Activated CD8-positive, alpha-beta T cell treated with anti-CD3 and anti-CD28 coated beads for 36 hours (primary cell): ENCODE measurements at places on chromosomes 12 and 14. TPM values are rescaled to one million over a fixed set of nuclear protein-coding genes. Genes with fewer than 3 reads are reported as not detected.
A peak's percentile ranks its signal among the peaks of the same experiment; 100 is the strongest.

- no peak for DNase-seq
- H3K4me3 ChIP-seq, result no peak overlapping the region
- H3K27ac ChIP-seq, result no peak overlapping the region
- no peaks in the 10 kb centered on the region for H3K36me3 ChIP-seq
- H3K27me3 ChIP-seq, result peaks cover 41% of the 10 kb centered on the region
- H3K4me1 ChIP-seq, result peaks cover 5% of the 10 kb centered on the region
Observed at GRCh38 chr12:5884866-5885265, 60.2 kb downstream of the ANO2 start.

GRCh38 chr12:129466499-129466898, 437.3 kb downstream of the TMEM132D start:
- H3K36me3 ChIP-seq, result no peaks in the 10 kb centered on the region
- no peaks in the 10 kb centered on the region for H3K4me1 ChIP-seq
- no peak overlapping the region for H3K4me3 ChIP-seq
- H3K27ac ChIP-seq, result no peak overlapping the region

DNA sequence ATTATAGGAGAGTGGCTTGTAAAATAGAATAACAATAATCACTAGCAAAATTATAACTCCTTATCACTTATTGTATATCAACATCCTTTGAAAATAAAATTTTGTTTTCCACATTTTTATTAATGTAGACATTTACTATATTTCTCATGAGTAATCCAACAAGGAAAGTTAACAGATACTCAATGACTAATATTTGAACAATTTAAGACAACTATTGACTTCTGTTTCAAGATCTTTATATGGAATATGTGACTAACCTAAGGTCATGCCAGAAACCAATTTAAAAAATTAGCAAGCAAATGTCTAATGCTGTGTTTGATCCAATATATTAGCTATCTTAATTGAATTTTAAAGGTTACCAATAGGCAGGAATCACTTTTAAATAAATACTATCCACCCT, 638.5 kb upstream of the FLRT2 start:
- H3K4me1 ChIP-seq, result no peaks in the 10 kb centered on the region
- H3K27me3 ChIP-seq, result no peaks in the 10 kb centered on the region
- H3K4me3 ChIP-seq, result no peak overlapping the region
- no peaks in the 10 kb centered on the region for H3K36me3 ChIP-seq
- no peak for DNase-seq

DNA sequence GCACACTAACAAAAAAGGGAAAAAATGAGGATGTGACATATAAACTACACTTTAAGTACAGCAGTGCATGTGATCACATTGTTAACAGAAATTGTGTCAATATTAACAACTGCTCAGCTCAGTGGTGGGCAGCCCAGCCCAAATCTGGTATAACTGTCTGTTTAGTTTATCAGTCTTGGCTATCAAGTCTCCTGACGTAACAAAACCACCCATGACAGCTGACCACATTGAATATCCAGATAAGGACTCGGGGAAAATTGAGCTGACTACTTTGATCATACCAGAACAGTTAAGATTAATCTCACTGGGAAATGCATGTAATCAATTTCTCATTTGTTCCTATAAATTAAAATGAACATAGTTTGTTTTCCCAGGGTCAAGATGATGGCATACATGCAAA, 396.6 kb downstream of the SNAPC1 start:
- no peak for DNase-seq
- no peak overlapping the region for H3K4me3 ChIP-seq
- H3K27me3 ChIP-seq, result peaks cover 13% of the 10 kb centered on the region
- no peak overlapping the region for H3K27ac ChIP-seq
- no peaks in the 10 kb centered on the region for H3K4me1 ChIP-seq
- no peaks in the 10 kb centered on the region for H3K36me3 ChIP-seq

GRCh38 chr12:30624009-30624408, 71.7 kb downstream of the IPO8 start:
- no peaks in the 10 kb centered on the region for H3K27me3 ChIP-seq
- peaks cover 3% of the 10 kb centered on the region for H3K36me3 ChIP-seq
- no peak overlapping the region for H3K27ac ChIP-seq

FAIM2 gene
- total RNA-seq, result 0.56 TPM

DNA sequence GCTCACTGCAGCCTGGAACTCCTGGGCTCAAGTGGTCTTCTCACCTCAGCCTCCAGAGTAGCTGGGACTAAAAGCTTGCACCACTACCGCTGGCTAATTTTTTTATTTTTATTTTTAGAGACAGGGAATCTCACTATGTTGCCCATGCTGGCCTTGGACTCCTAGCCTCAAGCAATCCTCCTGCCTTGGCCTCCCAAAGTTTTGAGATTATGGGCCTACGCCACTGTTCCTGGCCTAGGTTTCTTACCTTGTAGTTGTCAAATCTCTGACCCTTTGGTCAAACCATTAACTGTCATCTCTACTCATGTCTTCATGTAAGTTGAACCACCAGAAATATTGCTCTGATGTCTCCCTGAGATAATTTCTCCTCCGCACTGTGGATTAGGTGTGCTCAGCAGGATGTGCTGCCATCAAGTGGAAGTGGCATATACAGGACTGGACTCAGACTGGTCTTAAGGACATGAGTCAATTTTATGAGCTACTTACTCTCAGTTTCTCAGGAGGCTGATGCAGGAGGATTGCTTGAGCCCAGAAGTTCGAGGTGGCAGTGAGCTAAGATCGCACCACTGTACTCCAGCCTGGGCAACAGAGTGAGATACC, 28.5 kb downstream of the ACTR6 start:
- peaks cover 3% of the 10 kb centered on the region for H3K36me3 ChIP-seq
- no peaks in the 10 kb centered on the region for H3K27me3 ChIP-seq
- no peak overlapping the region for H3K27ac ChIP-seq
- no peaks in the 10 kb centered on the region for H3K4me1 ChIP-seq
- no peak overlapping the region for H3K4me3 ChIP-seq

DNA sequence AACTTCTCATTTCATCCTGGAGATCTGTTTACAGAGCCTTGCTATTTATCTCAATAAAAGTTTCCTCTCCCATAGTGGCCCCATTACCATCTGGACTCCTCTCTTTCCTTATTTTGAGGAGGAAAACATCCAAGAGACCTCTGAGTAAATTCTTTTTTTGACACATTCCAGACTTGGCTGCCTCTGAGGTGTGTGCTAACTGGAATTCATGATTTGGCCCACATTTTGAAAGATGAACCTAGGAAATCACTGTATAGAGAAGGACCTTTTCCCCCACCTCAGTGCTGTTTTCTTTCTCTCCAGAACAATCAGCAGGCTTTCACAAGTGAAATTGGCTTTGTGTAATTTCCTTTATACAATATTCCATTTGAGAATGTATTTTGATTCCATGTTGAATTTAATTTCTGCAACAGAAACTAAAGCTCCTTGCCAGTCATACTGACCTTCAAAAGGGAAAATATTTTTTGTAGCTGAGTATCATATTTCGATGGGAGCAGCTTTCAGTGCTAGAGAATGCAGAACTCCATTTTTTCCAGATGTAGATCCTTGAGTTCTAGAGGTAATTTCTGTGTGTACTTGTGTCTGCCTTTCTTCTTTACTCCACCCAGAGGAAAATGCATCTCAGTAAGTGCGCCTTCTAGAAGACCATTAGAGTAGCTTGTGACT, 244.9 kb upstream of the RGS6 start:
- DNase-seq, result no peak
- H3K27ac ChIP-seq, result no peak overlapping the region
- no peaks in the 10 kb centered on the region for H3K4me1 ChIP-seq
- no peak overlapping the region for H3K4me3 ChIP-seq
- peaks cover 37% of the 10 kb centered on the region for H3K36me3 ChIP-seq

DNA sequence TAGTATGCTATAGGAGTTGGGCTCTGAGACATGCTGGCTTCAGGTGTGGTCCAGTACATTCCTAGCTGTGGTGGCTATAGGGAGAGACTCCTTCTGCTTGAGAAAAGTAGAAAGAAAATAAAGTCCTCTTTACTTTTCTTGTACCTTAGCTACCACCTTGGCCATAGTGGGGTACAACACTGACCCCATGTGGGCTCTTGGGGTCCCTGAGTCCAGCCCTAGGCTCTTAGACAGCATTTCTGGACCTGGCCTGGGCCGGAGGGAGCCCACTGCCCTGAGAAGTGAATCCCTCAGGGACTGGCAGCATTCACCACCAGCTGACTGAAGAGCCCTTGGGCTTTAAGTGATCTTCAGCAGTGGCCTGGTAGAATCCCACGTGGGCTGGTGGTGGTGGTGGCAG, 143.1 kb downstream of the SYT10 start:
- H3K4me3 ChIP-seq, result no peak overlapping the region
- H3K27me3 ChIP-seq, result no peaks in the 10 kb centered on the region
- H3K36me3 ChIP-seq, result no peaks in the 10 kb centered on the region
- no peaks in the 10 kb centered on the region for H3K4me1 ChIP-seq
- no peak overlapping the region for H3K27ac ChIP-seq

DEGS2 gene
- total RNA-seq, result 2.6 TPM

LRRC43 gene
- not detected for total RNA-seq

DNA sequence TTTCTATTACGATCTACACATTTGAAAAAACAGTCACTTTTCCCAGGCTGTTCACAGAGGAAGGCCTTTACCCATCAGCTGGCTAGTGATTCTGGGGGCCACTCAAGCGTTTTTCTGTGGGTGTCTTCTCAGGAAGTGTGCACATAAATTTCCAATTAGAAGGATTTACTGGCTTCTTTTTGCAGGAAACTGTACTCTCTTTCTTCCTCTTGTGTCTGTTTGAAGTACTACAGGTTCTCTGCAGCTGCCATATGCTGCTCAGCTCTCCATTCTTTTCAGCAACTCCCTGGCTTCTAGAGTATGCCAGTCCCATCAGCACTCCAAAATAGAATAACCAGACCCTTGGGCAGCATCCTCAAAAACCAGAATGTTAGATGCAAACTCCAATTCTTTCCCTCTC, 110.4 kb upstream of the NAV3 start:
- no peak overlapping the region for H3K4me3 ChIP-seq
- no peak overlapping the region for H3K27ac ChIP-seq
- no peaks in the 10 kb centered on the region for H3K36me3 ChIP-seq
- no peaks in the 10 kb centered on the region for H3K27me3 ChIP-seq

GRCh38 chr14:50820786-50821509, 10.0 kb downstream of the NIN start:
- no peaks in the 10 kb centered on the region for H3K27me3 ChIP-seq
- peaks cover 44% of the 10 kb centered on the region for H3K36me3 ChIP-seq
- peaks cover 85% of the 10 kb centered on the region for H3K4me1 ChIP-seq
- H3K27ac ChIP-seq, result peak overlapping the region; percentile 90
- no peak for DNase-seq

GRCh38 chr12:75478116-75478794, 2.3 kb upstream of the GLIPR1 start:
- peak overlapping the region; percentile 98 for H3K27ac ChIP-seq
- H3K36me3 ChIP-seq, result peaks cover 4% of the 10 kb centered on the region
- no peaks in the 10 kb centered on the region for H3K27me3 ChIP-seq
- H3K4me1 ChIP-seq, result peaks cover 60% of the 10 kb centered on the region
- DNase-seq, result peak; percentile 63

DNA sequence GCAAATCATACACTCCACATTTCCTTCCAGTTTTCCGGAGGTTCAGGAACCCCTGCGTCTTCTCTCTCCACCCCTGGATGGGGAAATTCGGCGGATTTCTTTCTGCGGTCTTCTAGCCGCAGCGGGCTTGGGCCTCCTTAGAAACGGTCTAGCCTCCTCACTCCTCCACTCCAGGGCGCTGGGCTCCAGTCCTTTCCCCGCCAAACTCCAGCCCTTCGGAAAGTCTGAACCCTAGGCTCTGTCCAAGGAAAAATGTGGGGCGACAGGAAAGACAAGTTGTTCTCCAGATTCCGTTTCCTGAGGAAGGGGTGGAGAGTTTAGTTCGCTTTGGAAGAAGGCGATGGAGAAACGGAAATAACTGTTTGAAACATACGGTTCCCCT, 1.4 kb upstream of the HOXC10 start:
- no peaks in the 10 kb centered on the region for H3K36me3 ChIP-seq
- H3K27ac ChIP-seq, result no peak overlapping the region
- H3K4me1 ChIP-seq, result peaks cover 14% of the 10 kb centered on the region
- peaks cover 91% of the 10 kb centered on the region for H3K27me3 ChIP-seq

DNA sequence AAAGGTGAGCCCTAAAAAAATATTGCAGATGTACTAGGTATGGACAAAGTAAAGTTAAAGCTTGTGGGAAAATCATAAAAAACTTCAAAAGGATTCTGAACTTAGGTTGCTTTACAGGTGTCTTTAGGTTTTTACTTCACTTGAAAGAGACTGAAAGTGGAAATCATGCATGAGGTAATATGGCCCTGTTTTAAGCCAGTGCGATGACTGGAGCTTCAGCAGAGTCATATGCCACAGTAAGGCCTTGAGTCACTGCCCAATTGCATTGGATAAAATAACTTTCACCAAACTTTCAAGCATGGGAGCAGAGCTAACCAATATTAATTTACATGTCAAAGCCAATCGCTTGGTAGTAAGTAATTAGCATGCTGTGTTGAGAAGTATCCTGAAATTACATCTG, 63.9 kb upstream of the TMEM260 start:
- H3K27me3 ChIP-seq, result peaks cover 15% of the 10 kb centered on the region
- peaks cover 14% of the 10 kb centered on the region for H3K4me1 ChIP-seq
- no peak overlapping the region for H3K27ac ChIP-seq
- DNase-seq, result peak; percentile 7

NRXN3 gene
- not detected for total RNA-seq

BHLHE41 gene
- not detected for total RNA-seq
